ENCODE measurements at places on chromosomes 4 and X. TPM values are rescaled to one million over a fixed set of nuclear protein-coding genes. Genes with fewer than 3 reads are reported as not detected.

MAEA gene
- total RNA-seq: 57.3 TPM

TRAM1L1 gene
- total RNA-seq: 0.40 TPM

PAGE1 gene
- not detected for total RNA-seq

DCHS2 gene
- total RNA-seq: not detected

PCDH10 gene
- total RNA-seq: 0.19 TPM

TMA16 gene
- total RNA-seq: 20.2 TPM

MYL5 gene
- total RNA-seq: 10.4 TPM

PAGE4 gene
- not detected for total RNA-seq

NAP1L5 gene
- 1.8 TPM for total RNA-seq

SYP gene
- 2.8 TPM for total RNA-seq

MAOA gene
- 0.61 TPM for total RNA-seq

CXorf49 gene
- total RNA-seq: not detected

NXF3 gene
- not detected for total RNA-seq

TRPC5OS gene
- total RNA-seq: not detected

INTU gene
- total RNA-seq: 1.5 TPM

PPP1R2C gene
- not detected for total RNA-seq

GPR143 gene
- 0.21 TPM for total RNA-seq

ASB11 gene
- total RNA-seq: not detected

PTPN13 gene
- 4.3 TPM for total RNA-seq

REPS2 gene
- total RNA-seq: 0.85 TPM

NPFFR2 gene
- not detected for total RNA-seq

RXFP1 gene
- total RNA-seq: not detected

RHOH gene
- not detected for total RNA-seq
